KG1 (cell line): ENCODE measurements at places on chromosomes 1 and 21.

DNA sequence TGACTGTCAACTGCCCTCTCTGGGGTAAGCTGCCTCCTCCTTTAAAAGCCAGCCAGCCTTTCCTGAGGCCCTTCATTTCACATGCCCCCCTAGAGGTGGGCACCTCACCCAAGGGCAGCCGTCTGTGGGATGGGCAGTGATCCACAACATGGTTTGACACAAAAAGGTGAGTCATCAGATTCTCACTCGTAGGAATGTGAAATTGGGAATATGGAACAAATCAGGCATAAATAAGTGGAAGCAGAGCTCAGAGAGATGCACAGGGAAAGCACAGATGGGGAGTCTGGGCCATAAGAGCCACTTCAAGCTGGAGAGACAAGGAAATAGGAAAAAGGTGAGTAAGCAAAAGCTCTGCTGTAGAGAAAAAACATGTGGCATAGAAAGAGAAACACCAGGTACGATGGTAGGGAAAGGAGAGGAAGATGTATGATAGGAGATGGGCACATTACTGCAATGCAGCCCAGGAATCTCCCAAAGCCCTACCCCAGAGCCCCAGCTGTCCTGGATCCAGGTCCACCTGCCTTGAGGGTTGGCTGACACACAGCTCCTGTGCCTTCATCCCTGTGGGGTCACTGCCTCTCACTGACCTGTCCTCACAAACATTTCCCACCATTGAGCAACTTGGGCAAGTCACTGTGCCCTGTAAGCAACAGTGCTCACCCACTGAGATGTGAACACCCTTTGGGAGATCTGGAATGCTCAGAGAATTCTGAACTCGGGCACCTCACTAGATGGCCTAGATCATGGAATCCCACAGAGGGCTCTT, 86.6 kb downstream of the ASTN1 start:
- DNase-seq, result no peak

DNA sequence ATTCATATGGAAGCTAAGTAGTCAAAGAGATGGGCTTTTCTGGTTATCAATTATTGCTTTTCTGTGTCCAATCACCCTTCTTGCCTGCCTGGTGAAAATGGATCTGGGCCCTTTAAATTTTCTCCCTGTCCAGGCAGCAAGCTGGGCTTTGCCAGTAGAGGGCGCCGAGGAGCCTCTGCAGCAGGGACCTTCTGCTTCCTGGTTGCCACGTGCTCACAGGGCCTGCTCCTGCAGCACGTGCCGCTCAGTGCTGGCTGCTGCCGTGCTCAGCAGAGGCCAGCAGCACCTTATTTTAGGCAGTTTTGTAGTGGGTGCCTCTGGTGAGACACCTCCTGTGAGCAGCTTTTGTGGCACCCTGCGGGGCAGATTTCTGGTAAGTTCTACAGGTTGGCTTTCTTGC, 4.0 kb downstream of the ACTL8 start:
- no peak for DNase-seq

GRCh38 chr1:62765981-62766380, 18.0 kb upstream of the ATG4C start:
- no peak for DNase-seq

DNA sequence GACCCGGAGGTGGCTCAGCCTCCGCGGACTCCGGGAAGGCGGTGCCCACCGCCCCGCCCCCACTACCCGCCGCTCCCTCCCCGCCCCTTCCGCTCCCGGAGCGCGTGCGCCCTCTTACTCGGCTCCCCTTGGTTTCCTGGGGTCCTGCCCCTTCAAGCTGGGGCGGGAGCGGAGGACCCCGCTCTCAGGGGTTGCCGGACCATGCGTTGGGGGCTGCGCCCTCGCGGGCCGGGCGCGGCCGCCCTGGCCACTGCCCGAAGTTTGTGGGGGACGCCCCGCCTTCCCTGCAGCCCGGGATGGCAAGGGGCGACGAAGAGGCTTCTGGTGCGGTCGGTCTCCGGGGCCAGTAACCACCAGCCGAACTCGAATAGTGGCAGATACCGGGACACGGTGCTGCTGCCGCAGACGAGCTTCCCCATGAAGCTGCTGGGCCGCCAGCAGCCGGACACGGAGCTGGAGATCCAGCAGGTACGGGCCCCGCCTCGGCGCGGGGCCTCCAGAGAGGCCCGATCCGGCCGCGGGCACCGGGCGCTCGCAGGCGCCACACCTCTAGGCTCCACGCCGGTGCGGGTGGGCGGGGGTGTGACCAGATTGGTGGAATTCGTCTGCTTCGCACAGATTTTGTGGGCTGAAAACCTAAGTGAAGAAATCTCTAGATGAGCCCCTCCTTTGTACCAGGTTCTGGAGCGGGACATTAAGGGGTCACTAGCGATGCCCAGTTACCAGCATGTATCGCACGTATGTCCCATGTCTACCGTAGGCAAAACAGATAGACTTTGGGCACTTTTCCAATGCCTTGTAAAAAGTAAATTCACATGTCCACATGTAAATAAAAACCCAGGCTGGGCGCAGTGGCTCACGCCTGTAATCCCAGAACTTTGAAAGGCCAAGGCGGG, at the start of gene IARS2:
TSS of gene IARS2 (plus strand) at position 117 of the 896 bp plus-strand sequence. CDS start at position 202, 85 bp downstream.
- DNase-seq, result peak; percentile 73

GRCh38 chr1:231170875-231171274, 9.0 kb downstream of the TRIM67 start:
- no peak for DNase-seq
